ENCODE measurements at places on chromosomes 11 and 22.

DNA sequence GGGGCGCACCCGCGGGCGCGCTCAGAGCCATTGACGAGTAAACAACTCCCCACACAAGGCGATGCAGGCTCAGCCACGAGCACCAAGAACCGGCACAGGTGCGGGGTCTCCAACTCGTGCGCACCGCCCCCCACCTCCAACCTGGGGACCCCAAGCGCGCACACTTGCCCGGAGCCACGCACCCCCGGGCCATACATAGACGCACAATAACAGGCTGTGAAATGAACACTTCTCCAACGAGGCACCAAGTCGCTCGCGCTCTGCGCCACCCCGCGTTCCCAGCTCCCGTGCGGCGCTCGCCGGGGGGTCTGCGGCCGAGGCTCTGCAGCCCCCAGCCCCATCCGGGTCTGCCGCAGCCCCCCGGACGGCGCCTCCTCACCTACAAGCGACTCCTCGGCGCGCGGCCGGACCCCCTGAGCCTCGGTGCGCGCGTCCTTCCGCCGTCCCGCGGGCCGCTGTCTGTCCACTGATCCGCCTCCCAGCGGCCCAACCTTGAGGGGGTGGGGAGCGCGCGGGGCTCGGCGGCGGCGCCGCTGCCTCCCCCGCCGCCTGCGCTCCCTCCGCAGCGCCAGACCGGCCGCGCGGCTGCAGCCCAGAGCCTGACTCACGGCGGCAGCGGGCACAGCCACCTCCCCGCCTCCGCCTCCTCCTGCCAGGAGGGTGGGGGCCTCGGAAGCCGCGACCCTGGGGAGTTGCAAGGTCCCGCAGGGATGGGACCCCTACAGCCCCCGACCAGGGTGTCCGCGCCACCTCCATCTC lies 1.6 kb downstream of the IFITM10 start:
- DNase-seq = no peak

DNA sequence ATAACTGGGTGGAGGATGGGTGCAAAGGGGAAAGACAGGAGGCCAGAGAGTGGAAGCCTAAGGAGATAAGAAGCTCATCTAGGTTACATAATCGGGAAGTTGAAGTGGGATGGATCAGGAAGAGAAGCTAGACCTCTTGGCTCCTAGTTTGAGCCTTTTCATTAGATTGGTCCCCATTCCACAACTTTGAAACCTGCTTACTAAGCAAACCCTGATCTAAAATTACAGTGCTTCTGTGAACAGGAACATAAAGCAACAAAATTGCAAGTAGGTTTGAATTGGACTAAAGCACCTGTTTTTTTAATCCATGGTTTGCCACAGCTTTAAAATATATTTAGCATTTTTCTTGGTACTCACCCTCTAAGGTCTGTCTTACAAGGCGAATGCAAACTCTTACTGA lies 80.4 kb upstream of the EED start:
- DNase-seq = no peak

- no peak for DNase-seq
Measured at GRCh38 chr11:371051-371450, 1.8 kb downstream of the B4GALNT4 start.

DNA sequence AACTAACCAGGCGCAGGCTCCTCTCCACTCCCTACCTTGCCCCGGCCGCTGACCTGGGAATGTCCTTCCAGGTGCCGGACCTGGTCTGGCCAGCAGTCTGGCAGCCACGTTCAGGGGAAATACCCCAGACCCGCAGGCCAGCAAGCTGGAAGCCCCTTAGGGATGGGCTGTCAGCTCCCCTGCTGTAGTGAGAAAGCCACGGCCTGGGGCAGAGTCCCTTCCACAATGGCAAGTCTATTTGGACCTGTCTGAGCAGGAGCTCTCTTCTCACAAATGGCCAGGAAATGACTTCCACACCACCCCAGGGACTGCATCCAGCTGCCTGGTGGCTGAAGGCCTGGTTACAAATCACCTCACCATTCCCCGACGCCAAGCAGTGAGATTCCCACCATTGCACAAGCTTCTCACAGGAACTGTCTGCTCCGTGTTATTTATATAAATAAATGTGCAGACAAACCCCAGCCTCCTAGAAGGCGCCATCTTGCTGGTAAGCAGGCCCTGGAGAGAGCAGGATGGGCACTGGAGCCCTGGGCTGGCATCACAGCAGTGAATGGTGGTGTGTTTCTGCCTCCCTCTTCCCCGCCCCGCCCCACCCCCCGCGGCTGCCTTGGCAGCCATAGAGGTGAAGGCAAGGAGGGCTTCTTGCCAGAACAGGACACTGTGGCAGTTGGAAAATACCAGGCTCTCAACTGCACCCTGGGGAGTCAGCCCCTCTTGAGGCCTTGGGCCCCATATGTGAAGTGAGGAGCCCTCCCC lies 23.7 kb downstream of the RSPH14 start:
- DNase-seq = no peak

DNA sequence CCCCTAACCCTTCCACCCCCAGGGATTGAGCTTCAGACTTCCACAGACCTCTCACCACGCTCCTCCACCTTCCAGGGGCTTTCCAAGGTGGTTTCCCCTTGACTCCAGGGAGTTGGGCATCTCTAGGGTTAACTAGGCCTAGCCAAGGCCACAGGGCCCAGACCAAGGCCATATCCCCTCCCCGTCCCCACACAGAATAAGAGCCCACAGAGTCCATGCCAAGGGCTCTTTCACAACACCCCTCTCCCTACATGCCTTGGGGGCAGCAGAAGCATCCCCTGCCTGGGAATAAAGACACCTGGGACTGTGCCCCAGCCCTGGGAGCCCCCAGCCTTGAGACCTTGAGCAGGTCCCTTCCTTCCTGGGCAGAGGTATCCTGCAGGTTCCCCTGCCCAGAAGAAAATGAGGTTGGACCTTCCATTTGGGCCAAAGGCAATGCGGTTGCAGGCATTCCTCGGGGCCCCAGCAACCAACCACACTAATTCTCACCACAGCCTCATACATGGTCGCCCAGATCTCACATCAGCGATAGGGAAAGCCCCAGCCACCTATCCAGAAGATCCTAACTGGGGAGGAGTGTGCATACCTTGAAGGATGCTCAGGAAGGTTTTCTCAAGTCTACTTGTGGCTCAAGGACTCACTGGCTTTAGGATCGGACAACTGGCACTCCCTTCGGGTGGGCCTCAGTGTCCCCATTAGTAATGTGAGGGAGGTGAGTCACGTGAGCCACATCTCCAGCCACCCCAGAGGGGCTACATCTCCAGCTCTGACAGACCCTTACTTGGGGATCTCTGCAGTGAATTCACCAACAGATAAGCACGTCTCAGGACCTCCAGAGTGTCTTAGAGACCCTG lies 1.7 kb downstream of the GDPD5 start:
- no peak for DNase-seq

DNA sequence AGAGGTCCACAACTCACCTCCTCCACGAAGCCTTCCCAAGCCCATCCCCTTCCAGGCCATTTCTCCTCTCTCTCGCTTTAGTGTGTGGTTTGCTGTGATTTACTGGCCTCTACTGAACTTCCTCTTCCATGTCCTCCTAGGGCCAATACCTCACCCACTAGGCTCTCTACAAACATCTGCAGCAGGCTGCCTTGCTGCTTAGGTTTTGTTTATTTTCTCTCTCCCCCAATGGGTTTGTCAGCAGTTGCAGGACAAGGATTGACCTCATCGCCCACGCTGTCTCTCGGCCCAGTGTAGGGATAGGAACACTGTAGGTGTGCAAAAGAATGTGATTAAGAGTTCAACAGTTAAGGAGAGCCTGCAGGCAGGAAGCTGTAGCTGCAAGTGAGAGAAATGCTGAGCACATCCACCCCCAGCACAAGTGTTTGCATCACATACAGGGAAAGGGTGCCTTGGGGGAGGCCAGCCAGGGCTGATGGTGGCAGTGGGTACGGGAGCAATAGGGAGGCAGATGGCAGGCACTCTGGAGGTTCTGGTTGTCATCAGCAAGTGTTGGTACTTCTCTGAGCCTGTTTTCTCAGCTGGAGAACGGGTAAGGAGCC lies 1.4 kb downstream of the PC start:
- no peak for DNase-seq

- no peak for DNase-seq
Measured at GRCh38 chr11:36361901-36362391, 65.9 kb downstream of the PRR5L start.

- DNase-seq = no peak
Measured at GRCh38 chr22:43402128-43402527, 9.7 kb upstream of the MPPED1 start.

- DNase-seq = no peak
Measured at GRCh38 chr11:97574976-97575665, 1185.3 kb downstream of the JRKL start.

- DNase-seq = no peak
Measured at GRCh38 chr11:74069146-74070046, 60.5 kb upstream of the UCP3 start.

DNA sequence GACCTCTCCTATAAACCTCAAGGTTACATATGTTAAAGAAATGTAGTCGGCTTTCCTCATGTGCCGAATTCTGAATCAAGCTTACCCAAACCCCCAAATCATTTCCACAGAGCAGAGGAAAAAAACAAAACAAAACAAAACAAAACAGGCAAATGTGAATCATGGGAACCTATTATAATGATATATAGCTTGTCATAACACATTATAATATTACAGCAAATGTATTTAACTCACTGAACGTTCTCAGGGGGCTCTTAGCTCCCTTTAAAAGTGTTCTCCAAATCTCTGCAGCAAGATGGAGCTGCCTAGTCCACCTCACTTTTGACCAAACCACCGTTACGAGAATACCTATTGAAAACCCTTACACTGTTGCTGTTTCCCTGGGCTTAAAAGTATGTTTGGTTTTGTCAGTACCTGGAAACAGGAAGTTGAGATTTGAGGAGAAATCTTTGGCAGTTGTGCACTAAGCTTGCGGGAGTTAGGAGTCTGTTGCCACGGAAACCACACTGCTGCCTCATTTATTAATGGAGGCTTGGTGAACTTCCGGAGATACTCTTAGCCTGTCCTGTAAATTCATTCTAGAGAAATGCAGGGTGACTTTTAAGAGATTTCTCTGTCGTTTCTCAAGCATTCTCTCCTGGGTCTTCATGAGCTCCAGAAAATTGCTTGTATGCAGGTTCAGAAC lies 167.0 kb upstream of the RASSF10 start:
- no peak for DNase-seq

Measured in coronary artery (tissue), 2 donors.